Stimulated activated CD4-positive, alpha-beta T cell treated with anti-CD3 and anti-CD28 coated beads, Interleukin-4, amount 100 ng/mL, for 48 hours (primary cell): ENCODE measurements at places on chromosomes 6 and 20.

- no peak for DNase-seq
Observed at GRCh38 chr6:38136547-38136946, 317.0 kb downstream of the ZFAND3 start.

DNA sequence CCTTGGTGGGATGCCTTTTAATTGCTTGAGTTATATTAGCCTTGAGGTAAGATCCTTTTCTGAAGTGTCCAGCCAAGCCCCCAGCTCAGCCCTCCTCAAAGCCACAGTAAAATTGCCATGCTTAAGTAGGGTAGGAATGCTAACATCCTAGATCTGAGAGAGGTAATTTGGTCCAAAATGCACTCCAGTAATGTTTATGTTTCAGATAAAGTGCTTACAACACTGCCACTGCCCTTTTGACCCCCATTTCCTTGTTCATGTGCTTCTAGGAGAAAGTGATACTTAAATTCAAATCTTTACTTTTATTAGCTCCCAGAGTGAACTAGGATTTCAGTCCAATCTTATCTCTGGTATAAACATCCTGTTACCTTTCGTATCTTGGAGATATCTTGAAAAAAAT lies 318.0 kb downstream of the BMP2 start:
- DNase-seq, result no peak

DNA sequence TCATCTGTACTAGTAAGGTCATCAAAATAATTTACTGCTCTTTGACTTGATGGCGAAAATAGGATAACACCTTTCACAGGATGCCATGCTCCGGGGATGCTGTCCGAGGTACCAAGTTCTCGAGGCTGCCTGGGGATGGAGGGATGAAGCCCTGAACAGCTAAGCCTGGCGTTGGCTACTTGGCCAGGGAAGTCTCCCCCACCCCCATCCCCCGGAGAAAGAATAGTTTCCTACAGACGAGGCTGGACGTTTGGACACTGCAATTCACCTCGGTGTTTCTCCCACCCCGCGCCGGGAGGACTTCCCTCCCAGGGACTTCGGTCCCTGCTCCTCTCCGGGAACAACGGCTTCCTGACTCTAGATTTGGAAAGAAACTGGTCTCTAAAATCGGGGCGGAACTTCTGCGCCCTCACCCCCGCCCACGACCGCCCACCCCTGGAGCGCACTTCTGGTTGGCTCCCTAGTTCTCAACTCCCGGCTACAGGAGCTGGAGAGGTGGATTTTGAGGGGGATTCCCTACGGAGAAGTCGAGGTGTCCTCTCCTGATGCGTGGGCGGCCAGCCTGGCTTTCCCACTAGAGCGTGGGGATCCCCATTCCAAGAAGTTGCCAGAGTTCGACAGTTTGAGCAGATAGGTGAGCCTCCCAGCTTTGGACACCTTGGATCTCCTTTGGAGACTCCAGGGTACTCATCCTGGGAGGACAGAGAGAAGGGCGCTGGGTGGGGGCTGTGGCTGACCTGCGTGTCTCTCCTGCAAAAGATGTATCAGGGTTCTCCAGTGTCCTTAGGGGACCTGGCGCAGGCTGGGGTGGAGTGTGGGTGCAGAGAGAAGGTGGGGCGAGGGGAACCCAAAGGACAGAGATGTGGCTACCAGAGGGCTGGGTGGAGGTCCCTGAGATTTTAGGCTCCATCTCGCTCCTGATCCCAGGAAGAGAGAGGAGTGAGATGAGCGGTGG lies 1.1 kb downstream of the PCSK2 start:
- no peak for DNase-seq

GRCh38 chr20:62014889-62015537 lies 50.7 kb downstream of the TAF4 start:
- DNase-seq, result no peak

DNA sequence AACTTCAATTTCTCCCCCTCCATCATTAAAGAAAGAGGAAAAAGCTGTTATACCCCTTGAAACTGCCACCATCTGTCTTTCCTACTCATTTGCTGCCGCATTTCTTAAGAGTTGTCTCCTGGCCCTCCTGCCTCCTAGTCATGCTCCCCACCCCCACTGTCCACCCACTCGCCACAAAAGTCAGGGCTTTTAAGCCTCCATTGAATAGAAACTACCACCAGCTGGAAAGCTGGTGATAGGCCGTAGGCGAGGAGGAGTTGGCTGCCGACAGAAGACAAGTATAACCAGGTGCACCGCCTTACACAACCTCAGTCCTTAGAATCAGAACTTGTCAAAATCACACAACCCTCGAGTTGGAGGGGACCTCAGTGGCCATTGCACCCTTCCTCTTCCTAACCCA lies 67.6 kb downstream of the B3GAT2 start:
- DNase-seq, result no peak

GRCh38 chr6:148799647-148800046 lies 52.8 kb downstream of the UST start:
- DNase-seq, result no peak

- DNase-seq, result no peak
Observed at GRCh38 chr6:13507306-13507860, 20.0 kb upstream of the GFOD1 start.

- no peak for DNase-seq
Observed at GRCh38 chr20:10360878-10361277, 73.1 kb downstream of the MKKS start.

- no peak for DNase-seq
Observed at GRCh38 chr6:169145991-169146501, 107.6 kb downstream of the THBS2 start.

GRCh38 chr6:44649365-44650025 lies 262.0 kb downstream of the CDC5L start:
- no peak for DNase-seq

GRCh38 chr20:62830251-62830650 lies 13.4 kb downstream of the COL9A3 start:
- no peak for DNase-seq

DNA sequence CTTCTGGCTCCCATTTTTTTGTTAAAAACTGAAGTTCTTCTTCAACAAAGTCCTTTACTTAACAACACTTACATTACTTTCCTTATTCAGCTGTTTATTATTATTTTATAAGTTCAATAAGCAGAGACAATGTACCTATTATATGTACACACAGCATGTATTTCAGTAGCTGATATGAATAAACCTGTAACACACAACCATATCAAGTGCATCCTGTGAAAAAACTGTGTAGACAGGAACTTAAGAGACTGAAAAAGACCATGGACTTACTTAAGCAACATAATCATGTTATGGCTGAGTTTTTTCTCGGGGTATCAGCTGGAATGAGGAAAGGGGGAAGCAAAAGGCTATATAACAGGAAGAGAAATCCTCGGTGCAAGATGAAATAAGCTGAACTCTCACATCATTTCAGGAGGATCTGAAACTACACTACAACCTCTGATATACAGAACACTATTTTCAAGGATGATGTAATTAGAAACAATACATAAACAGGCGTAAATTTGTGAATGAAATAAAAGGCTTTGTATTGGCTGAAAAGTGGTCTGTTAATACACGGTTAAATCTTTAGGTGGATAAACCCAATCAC lies 70.9 kb downstream of the REV3L start:
- DNase-seq, result no peak
